ENCODE measurements at places on chromosomes 12 and 14. TPM values are rescaled to one million over a fixed set of nuclear protein-coding genes. Genes with fewer than 3 reads are reported as not detected.

The KMT2D gene
- 36.7 TPM for total RNA-seq

The LRRC10 gene
- total RNA-seq = not detected

The SOAT2 gene
- 0.18 TPM for total RNA-seq

The LIN7A gene
- total RNA-seq = 0.33 TPM

The KRT8 gene
- 2,966 TPM for total RNA-seq

The IL26 gene
- not detected for total RNA-seq

The JAG2 gene
- total RNA-seq = 30.8 TPM

The B4GALNT3 gene
- 0.59 TPM for total RNA-seq

The TESPA1 gene
- not detected for total RNA-seq

The EID3 gene
- total RNA-seq = 8.0 TPM

The TRIAP1 gene
- 74.1 TPM for total RNA-seq

The IFI27 gene
- total RNA-seq = 1.5 TPM

The GLTP gene
- total RNA-seq = 19.7 TPM

The SERPINA9 gene
- total RNA-seq = not detected

The BCL11B gene
- total RNA-seq = 0.20 TPM

The SRRM4 gene
- not detected for total RNA-seq

The TAS2R46 gene
- total RNA-seq = 0.08 TPM

The CRACR2A gene
- total RNA-seq = 1.2 TPM

The CLECL1 gene
- total RNA-seq = not detected

The ENDOU gene
- not detected for total RNA-seq

The STAT2 gene
- 11.8 TPM for total RNA-seq

The GALNT16 gene
- total RNA-seq = 2.4 TPM

The VRTN gene
- not detected for total RNA-seq

The FAM186B gene
- total RNA-seq = 0.15 TPM

The NTN4 gene
- total RNA-seq = 44.5 TPM

The EIF2S3B gene
- 0.88 TPM for total RNA-seq

The ST8SIA1 gene
- total RNA-seq = 0.06 TPM

The LBHD2 gene
- total RNA-seq = not detected

The AKAP3 gene
- 0.18 TPM for total RNA-seq

The PRH1 gene
- total RNA-seq = 1.7 TPM

The IFI27L1 gene
- 20.5 TPM for total RNA-seq

The MANSC4 gene
- total RNA-seq = not detected

The FBLN5 gene
- total RNA-seq = 2.4 TPM

The DTX1 gene
- 0.32 TPM for total RNA-seq

The ARHGAP9 gene
- total RNA-seq = 0.36 TPM

The MYH6 gene
- not detected for total RNA-seq

The DIO2 gene
- 6.5 TPM for total RNA-seq

The LHX5 gene
- total RNA-seq = not detected

The CIROP gene
- not detected for total RNA-seq

The NKX2-8 gene
- total RNA-seq = 3.9 TPM

The SMCO2 gene
- total RNA-seq = 0.10 TPM

The MDGA2 gene
- total RNA-seq = not detected

The RNASE3 gene
- not detected for total RNA-seq

The SMIM41 gene
- total RNA-seq = not detected

The FGF23 gene
- not detected for total RNA-seq

The OSBPL8 gene
- 9.9 TPM for total RNA-seq

The RAPGEF3 gene
- 0.81 TPM for total RNA-seq

The PTPRB gene
- total RNA-seq = 0.72 TPM

The NEUROD4 gene
- total RNA-seq = 0.02 TPM

The ZDHHC17 gene
- 9.0 TPM for total RNA-seq

The SRSF5 gene
- 224 TPM for total RNA-seq

The PMCH gene
- not detected for total RNA-seq

The DPPA3 gene
- total RNA-seq = not detected

The SDR9C7 gene
- total RNA-seq = not detected

The RNF34 gene
- total RNA-seq = 42.1 TPM

The MDM1 gene
- 8.9 TPM for total RNA-seq

The GDF3 gene
- total RNA-seq = not detected

The SPRYD4 gene
- 2.0 TPM for total RNA-seq

The CCDC60 gene
- not detected for total RNA-seq

The TROAP gene
- total RNA-seq = 87.2 TPM

Data from A549 treated with CORT108297 at 1 μM for 4 hours (cell line).